T47D (cell line): ENCODE measurements at places on chromosomes 1 and 21.

- no peak for DNase-seq
Measured at GRCh38 chr1:175273376-175274031, 80.9 kb upstream of the KIAA0040 start.

- DNase-seq = no peak
Measured at GRCh38 chr1:154212083-154212482, 6.0 kb upstream of the CFAP141 start.

- DNase-seq = no peak
Measured at GRCh38 chr1:29711582-29712283, 475.4 kb downstream of the PTPRU start.

DNA sequence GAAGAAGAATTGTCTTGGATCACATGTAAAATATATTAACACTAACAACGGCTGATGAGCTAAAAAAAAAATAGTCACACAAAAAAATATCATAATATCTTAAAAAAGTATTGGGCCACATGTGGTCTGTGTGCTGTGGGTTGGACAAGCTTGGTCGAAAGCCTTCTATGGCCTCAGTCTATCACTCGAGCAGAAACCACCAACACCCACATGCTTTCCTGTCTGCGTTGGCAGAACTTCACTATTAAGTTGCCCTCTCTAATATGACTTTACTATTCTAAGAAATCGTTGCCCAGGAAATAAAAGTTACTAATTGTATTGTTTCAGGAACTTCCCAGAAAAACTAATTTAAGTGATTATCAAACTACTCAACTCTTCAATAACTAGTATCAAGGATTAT, 28.2 kb upstream of the ETS2 start:
- no peak for DNase-seq

GRCh38 chr1:11045428-11046269, 1.4 kb downstream of the MASP2 start:
- DNase-seq = no peak

GRCh38 chr1:64956010-64956640, 10.2 kb downstream of the JAK1 start:
- DNase-seq = no peak

DNA sequence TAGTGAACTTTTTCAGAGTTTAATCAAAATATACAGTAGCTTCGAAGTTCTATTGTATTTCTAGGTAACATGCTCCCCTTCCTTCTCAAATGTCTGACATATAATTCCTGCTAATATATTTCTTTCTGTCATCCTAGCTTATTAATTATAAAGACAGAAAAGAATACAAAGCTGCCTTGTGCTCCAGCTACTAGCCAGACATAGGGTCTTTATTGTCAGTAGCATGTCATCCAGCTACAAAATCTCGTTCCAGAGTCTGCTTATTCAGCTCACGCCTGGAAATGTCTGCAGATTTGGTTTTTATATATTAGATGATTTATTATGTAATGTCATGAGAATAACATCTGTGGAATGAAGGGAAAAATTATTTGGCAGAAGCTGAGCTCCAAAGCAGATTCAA, 1102.8 kb downstream of the BRINP3 start:
- no peak for DNase-seq

DNA sequence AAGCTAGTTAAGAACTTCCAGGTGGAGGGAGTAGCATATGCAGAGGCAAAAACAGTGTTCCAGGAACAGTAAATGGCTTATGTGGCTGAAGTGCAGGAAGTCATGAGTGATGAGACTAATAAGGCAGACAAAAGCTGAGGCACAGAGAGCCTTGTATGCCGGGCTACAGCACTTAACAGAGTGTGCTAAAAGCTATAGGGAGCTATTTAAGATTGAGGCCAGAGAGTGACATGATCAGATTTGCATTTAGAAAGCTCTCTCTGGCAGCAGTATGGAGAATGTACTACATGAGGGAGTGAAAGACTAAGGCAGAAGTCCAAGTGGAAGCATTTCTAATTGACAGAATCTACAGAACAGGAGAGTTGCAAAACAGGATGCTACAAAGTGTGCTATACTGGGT, 38.6 kb downstream of the WASF2 start:
- no peak for DNase-seq

DNA sequence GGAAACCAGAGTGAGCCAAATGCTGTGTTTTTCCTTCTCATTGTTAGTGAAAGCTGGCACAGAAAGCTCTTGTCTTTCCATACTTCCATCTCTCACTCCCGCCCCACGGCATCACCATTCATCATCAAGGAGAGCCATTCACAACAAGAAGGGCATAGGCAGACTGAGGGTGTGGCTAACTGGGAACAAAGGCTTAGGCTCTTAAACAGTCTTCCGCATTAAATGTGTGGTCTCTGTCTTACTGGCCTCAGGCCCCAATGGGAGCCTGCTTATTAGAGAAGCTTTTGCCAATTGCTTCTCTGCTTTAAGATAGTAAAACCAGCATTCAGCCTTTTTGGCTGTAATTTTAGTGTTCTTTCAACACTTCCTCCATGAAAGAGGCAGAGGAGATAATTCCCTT, 51.4 kb downstream of the TNFSF18 start:
- no peak for DNase-seq

GRCh38 chr21:21162786-21163185, 164.6 kb downstream of the NCAM2 start:
- no peak for DNase-seq

DNA sequence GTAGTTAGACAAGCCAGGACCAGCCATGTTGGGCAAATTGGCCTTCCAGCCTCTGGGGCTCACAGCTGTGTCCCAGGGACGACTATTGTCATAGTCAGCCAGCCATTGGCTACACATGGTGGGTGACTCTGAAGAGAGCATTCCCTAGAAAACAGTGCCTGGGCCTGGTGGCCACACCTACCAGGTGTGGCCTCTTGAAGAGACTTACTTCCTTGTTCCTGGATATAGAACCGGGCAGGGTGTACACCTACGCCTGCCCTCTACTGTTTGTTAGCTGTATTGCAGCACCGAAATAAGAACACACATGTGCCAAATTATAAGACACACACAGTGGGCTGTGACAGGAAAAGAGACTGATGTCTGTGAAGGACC, 134.6 kb upstream of the ARHGEF16 start:
- no peak for DNase-seq

GRCh38 chr1:242412921-242413320, 111.6 kb downstream of the PLD5 start:
- DNase-seq = no peak

DNA sequence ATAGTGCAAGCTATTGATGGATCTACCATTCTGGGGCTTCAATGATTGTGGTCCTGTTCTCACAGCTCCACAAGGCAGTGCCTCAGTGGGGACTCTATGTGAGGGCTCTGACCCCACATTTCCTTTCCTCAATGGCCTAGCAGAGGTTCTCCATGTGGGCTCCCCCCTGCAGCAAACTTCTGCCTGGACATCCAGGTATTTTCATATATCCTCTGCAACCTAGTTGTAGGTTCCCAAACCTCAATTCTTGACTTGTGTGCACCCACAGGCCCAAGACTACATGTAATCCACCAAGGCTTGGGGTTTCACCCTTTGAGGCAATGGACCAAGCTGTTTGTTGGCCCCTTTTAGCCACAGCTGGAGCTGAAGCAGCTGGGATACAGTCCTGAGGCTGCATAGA, 35.9 kb upstream of the CFHR3 start:
- DNase-seq = peak; percentile 10

GRCh38 chr1:3009556-3009955, 11.7 kb upstream of the ACTRT2 start:
- DNase-seq = no peak

GRCh38 chr1:9228609-9229008, 6.0 kb upstream of the H6PD start:
- DNase-seq = no peak

- no peak for DNase-seq
Measured at GRCh38 chr1:54571803-54572541, 23.9 kb downstream of the ACOT11 start.

- peak; percentile 60 for DNase-seq
Measured at GRCh38 chr1:64986903-64987871, 20.8 kb upstream of the JAK1 start.

- peak; percentile 53 for DNase-seq
Measured at GRCh38 chr1:32247983-32248889, 1.2 kb downstream of the FAM167B start.

GRCh38 chr1:212951126-212951946, 995 bp downstream of the VASH2 start:
- no peak for DNase-seq

GRCh38 chr1:15411593-15412137, 2.0 kb downstream of the EFHD2 start:
- DNase-seq = no peak

GRCh38 chr1:112718691-112719418, 3.7 kb upstream of the PPM1J start:
- peak; percentile 59 for DNase-seq

DNA sequence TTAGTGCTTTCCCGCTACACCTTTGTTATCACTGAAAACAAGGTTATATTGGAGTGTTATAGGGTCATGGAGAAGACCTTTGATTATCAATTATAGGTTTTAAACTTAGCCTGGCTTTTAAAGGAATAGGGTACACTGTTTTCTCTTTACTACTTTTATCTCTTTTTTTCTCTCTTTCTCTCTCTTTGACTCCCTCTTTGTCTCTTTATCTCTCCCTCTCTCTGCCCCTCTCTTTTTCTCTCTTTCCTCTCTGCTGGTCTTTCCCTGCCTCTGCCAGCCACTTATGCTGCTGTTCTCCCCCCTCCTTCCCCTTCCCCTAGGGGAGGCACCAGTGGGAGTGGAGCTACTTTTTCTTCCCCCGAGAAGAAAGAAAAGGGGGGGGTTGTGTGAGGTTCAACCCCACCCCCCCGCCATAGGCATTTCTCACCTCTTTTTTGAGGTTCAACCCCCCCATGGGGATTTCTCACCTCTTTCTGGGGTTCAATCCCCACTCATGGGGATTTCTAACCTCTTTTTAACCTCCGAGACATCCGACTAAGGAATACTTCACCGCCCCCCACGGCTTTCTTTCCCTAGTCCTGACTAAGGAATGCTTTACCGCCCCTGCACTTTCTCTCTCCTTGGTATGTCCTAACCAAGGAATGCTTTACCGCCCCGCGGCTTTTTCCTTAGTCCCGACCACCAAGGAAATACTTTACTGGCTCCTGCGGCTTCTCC, 17.2 kb upstream of the ZBTB8B start:
- peak; percentile 63 for DNase-seq

DNA sequence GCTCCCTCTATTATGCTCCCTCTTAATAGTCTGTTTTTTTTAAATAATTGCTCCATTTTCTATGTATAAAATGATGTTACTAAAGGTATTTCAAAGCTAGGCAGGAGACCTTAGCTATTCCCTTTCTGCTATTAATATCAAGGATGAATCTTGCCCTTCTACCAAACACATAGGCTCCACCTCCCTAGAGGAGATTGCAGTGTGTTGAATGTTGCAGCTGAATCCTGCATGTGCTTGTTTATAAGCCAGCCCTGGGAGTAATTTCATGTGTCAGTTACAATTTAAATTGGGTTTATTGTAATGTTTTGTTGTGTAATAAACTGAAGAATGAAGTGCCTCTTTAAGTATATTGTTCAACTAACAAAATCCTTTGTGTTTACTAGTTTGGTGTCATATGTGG, 66.0 kb downstream of the TMEM200B start:
- no peak for DNase-seq

- DNase-seq = no peak
Measured at GRCh38 chr1:113986802-113987201, 7.5 kb downstream of the OLFML3 start.

DNA sequence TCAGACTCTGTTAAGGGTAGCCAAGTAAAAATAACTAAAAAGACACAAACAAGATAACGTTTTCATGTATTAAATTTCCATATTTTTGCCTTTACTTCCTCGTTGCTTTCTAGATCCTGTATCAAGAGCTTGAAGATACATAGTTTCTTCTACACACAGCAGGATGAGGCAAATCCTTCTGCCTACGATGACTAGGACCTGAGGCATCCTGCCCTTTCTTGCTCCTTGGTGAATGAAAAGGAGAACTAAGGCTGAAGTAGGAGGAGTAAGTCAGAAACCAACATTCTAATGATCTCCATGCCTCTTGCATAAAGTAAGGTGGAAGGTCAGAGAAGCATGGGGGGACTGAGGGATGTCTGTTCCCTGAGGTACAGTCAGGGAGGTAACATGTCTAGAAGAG, 102.6 kb downstream of the GPATCH2 start:
- DNase-seq = no peak

DNA sequence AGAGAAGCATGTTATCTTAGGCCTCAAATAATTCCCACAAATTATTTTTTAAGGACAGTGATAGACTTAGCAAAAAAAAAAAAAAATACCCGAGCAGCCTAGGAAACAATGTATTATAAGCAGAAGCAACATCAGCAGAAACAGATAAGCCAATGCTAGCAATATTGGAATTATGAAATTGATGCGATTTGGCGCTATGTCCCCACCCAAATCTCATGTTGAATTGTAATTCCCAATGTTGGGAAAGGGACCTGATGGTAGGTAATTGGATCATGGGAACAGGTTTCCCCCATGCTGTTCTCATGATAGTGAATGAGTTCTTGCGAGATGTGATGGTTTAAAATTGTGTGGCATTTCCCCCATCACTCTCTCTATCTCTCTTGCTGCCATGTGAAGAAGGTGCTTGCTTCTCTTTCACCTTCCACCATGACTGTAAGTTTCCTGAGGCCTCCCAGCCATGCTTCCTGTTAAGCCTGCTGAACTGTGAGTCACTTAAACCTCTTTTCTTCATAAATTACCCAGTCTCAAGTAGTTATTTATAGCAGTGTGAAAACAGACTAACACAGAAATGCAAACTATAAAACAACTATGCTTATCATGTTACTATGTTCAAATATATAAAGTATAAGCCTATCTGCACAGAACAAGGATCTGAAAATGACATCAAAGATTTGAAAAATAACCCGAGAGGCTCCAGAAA, 75.6 kb upstream of the HIVEP3 start:
- no peak for DNase-seq
